ENCODE measurements at places on chromosomes 16 and 17. TPM values are rescaled to one million over a fixed set of nuclear protein-coding genes. Genes with fewer than 3 reads are reported as not detected.

The EVI2B gene
- total RNA-seq, result 0.09 TPM

The MT1A gene
- total RNA-seq, result 30.3 TPM

The P2RX5 gene
- total RNA-seq, result 16.9 TPM

The TTLL6 gene
- total RNA-seq, result 0.63 TPM

The GP1BA gene
- total RNA-seq, result not detected

The TBC1D3H gene
- not detected for total RNA-seq

The KRTAP4-4 gene
- not detected for total RNA-seq

The HS3ST4 gene
- not detected for total RNA-seq

The TEX19 gene
- 0.41 TPM for total RNA-seq

The SLC4A1 gene
- total RNA-seq, result 0.02 TPM
